B cell (primary cell): ENCODE measurements at places on chromosomes 2 and 18.

DNA sequence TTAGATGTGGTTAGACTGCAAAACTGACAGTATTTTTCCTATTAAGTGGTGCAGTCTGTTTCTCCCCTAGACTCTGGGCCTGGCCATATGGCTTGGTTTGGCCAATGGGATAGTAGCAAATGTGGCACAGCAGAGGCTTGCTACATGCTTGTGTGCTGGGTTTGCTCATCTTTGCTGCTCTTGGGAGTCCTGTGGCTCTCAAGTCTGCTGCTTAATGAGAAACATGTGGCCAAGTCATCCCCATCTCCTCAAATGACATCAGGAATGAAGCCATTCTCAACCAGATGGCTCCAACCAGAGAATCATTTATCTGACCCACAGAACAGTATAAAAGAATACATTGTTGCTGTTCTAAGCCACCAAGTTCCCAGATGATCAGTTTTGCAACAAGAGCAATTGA is 57.1 kb upstream of the PAX3 start:
- DNase-seq = no peak

DNA sequence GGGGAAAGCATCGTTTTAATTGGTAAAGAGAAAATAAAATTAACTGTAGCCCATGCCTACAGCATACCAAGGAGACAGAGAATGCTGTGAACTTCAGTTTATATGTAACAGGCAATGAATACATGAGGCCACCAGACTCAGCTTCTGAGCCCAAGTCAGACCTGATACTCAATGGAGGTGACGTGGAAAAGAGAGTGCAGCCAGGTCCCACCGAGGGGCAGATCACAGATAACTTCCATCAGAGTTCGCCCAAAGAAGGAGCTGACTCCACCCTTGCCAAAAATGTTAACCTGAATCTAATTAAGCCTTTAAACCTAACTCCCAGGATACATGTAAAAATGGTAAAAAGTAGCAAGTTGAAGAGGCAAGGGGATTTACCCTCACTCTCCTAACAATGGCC is 52.2 kb upstream of the PROKR1 start:
- no peak for DNase-seq

DNA sequence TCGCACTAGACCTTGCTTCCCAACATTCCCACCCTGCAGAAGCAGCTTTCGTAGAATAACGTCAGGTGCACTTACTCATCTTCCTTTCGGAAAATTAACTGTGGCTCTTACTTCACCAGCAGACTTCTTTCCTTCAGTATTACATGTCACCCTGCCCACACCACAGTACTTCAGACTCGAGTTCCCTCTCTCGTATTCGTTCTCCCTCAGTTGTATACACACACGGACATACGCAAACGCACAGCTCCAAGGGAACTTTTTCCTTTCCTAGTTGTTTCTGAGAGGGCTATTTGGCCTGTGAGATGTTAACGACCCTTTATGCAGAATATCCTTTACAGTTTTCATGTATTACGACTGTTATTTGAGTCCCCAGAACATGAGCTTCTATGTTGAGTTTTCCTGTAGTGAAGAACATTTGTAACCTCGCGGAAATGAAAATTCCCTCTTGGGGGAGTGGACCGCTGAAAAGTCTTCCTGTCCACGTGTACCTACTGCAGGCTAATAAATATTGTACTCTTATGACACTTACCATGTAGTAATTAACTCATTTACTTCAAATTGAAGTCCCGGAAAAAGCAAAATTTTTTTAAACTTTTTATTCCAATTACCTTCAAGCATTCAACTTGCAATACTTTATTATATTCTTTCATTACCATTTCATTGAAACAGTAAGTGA is 908 bp downstream of the ERLEC1 start:
- DNase-seq = peak; percentile 29

GRCh38 chr2:17538844-17539554 is 1.5 kb upstream of the VSNL1 start:
- no peak for DNase-seq

DNA sequence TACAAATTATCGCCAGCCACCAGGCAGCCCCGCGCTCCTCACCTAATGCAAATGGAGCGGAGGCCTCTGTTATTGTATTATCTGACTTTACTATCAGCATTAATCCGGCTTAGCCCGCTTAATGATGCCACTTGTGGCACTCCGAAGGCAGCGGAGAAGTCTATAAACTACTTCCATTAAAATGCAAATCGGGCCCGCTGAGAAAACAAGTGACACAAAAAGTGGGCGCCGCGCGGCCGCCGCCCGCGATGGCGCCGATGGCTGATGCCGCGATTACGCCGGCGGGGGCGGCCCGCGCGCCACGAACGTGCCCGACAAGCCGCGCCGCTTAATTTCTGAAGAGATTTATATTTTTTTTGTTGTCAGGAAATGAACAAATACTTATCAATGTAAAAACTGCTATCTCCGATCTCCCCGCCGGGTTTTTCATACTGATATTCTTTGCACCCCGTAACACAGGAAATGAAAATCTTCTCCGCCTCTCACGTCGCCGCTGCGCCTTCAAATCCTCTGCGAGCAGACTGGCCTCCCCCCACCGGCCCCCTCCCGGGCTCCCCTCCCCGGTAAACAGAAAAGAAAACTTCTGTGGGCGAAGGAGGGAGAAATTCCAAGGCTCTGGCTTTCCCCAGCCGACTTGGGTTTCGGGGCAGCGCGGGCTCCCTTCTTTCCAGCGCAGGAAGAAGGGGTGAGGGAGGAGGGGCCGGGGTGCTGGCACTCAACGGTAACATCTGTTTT is 221.8 kb downstream of the INSIG2 start:
- peak; percentile 61 for DNase-seq

DNA sequence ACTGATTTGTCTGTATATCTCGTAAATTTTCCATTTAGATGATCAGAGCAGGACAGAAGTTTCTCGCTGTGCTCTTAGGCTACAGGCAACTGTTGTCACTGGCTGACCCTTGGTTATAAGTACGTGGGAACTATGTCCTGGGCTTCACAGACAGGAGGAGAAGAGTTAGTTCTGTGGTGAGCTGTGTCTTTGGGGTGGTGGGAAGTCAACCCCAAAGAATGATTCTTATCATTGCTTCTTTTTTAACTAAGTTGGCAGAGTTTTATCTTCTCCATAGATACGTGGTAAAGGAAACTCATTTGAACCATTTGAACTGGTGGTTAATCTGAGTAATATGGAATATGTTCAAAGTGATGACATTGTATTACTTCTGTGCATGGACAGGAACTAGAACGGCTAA is 230.6 kb upstream of the EPAS1 start:
- DNase-seq = no peak
